Hippocampal formation (tissue), 2 donors: ENCODE measurements at places on chromosomes 5 and 9.

GRCh38 chr9:136832581-136832980 is 9.7 kb upstream of the AJM1 start:
- DNase-seq, result no peak

GRCh38 chr5:158821331-158821730 is 278.4 kb downstream of the EBF1 start:
- no peak for DNase-seq

DNA sequence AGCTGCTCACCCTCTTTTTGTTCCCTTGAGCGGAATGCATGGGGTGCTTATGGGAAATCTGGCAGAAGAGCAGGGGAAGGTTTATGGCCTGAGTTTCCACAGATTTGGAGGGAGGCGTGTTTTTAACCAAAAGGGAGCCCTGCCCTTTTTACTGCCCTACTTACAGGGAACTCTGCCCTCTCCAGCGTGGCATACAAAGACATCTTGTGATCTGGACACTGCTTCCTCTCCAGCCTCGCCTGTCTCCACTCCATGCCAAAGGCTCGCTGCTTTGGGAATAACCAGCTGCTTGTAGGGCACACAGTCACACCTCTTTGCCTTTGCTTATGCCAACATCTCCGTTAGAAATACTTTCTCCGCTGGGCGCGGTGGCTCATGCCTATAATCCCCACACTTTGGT is 314.2 kb downstream of the ARHGAP26 start:
- DNase-seq, result no peak

DNA sequence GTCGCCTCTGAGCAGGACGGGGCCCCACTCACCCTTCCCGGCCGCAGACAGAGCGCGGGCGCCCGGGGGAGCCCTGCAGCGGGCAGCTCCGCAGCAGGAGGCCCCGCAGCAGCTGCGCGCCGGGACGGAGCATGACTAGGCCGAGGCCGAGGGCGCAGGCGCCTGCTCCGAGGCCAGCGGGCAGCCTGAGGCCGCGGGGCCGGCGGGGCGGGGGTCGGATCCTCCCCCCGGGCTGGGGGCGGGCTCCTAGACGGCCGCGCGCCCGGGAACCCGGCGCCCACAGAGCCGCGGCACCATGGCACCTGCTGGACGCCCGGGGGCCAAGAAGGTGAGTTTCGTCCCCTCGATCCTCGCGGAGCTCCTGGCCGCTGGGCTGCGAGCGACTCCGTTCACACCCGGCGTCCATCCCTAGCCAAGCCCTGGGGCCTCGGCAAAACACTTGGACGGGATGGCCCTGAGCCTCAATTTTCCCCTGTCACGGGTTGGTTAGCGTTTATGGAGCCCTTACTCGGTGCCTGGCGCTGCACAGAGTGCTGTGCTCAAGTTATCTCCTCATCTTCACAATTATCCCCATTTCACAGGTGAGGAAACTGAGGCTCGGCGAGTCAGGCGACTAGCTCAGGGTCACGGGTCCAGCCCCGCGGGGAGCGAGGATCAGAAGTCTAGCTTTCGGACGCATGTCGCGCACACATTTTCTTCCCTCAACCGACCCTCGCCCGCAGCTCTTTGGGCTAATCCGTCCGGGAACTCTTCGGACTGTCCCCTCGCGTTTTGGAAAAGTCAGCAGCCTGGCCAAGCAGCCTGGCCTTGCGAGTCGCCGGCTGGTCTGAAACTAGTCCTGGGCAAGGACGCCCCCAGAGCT is at the start of the genes BHMT2 and DMGDH:
BHMT2 (plus strand) TSS at position 280 of the 862 bp plus-strand sequence; CDS start at position 296, 16 bp downstream.
DMGDH (minus strand) TSS at position 187 of the 862 bp plus-strand sequence; CDS start at position 133, 54 bp downstream.
- no peak for DNase-seq

GRCh38 chr5:13412040-13412595 is 532.4 kb downstream of the DNAH5 start:
- DNase-seq, result no peak

DNA sequence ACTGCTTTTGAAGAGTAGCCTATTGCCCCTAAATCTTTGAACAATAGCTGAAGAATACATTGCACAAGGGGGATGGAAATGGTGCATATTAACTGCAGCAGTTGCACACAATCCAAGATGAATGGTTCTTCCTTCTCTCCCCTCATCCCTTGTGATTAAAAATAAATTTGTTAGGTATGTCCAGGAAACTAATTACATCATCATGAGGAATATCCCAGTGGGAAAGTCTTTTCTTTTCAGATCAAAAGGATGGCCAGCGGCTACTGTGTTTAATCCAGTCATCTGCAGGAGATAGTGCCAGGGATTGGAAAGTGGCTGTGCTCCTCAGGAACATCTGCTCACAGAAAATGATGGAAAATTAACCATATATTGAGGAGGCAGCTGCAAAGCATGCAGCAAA is 508.4 kb upstream of the SEMA6A start:
- DNase-seq, result no peak

DNA sequence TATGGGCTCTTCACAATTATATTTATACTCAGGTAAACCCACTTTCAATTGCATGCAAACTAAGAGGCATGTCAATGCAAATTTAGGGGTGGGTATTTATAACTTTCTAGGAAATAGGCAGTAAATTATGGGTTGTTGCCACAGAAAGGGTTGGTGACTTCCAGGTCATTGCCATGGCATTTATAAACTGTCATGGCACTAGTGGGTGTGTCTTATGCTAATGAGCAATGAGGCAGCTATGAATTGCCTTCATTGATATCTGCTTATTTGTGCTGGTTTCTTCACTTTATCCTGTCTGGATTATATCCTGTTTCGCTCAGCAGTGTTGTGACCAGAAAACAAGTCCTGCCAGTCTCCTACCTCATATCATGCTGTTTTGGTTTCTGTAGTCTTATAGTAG is 597.3 kb upstream of the DAB2 start:
- no peak for DNase-seq

DNA sequence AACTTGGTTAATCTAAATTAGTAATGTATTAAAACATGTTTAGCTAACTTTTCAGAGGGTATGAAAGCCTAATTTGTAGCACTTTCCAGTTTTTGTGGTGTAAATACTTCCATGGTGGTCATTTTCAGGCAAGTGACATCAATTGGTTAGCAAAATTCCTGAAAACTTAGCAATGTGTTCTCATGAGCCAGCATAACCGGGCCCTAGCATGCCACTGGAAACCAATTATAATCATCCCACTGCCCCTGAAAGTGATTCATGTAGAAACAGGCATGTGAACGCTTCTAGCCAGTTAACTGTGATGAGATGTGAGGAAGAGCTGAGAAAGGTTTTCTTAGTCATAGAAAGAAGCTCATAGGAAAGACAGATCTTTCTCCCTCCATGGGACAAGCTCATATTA is 417.2 kb downstream of the TLR4 start:
- no peak for DNase-seq

GRCh38 chr5:60230456-60230855 is 336.9 kb upstream of the PDE4D start:
- DNase-seq, result no peak

DNA sequence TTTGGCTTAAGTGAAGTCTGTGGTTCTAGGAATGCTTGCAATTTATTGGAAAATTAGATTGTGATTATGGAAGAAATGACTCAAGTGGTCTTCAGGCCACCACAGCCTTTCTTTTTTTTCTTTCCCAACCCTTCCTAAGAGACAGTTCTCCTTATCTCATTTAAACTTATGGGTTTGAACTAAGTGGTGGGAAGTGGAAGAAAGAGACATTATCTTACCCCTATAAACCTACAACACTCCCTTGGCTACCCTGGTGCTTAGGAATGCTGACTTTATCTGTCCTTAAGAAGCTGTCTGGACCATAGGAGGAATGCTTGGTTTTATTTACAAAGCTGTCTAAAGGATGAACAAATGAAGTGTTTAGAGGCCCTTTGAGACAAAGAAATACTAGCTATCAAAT is 5.1 kb upstream of the ERAP1 start:
- no peak for DNase-seq

GRCh38 chr5:177339107-177339638 is 12.3 kb downstream of the LMAN2 start:
- DNase-seq, result no peak
